ENCODE measurements at places on chromosomes 3 and 15.

GRCh38 chr3:58051196-58051595, 43.0 kb downstream of the FLNB start:
- peak; percentile 38 for ATAC-seq

GRCh38 chr15:40956541-40956982, 3.3 kb downstream of the CHAC1 start:
- no peak for ATAC-seq

DNA sequence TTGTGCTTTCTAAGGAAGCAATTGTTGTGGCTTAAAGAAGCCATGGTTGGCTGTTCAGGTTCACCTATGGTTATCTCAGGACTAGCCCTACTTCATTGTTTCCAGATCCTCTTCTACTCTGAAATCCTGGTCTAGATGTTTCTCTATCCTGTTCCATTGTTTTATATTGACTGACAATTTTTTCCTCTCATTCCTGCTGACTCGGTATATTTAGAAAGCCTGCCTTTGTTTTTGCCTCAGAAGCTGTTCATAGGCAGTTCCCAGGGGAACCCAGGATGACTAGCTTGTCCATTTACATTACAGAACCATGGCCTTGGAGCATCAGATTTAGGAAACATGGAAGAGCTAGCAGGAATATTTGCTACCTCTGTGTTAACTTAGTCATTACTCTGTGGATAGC, 64.0 kb downstream of the SLC9C1 start:
- ATAC-seq = no peak

DNA sequence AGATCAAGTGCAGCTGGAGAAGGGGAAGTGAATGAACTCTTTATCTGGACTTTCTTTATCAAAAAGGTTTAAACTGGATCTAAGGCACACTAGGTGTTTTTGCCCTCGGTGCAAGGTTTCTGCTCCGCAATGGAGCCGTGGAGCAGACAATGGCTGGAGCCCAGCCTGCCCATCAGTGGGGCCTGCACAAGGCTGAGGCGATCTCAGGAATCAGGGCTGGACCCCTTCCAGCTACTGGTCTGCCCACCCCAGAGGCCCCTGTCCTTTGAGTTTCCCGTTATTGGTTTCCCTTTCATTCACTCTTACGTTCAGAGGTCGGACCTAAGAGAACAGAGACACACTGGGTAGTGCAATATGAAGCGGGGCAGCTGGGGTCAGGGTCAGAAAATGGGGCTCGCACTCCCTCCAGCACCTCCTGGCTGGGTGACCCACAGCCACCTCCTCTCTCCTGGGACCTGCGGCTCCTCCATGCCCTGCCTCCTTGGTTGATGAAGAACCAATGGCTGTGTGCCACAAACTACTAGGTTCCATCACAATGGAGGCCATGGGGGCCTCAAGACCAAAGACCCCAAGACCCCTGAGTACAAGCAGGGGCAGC, 164.6 kb downstream of the CHSY1 start:
- no peak for ATAC-seq

GRCh38 chr15:51386960-51387698, 45.7 kb downstream of the GLDN start:
- ATAC-seq = no peak

DNA sequence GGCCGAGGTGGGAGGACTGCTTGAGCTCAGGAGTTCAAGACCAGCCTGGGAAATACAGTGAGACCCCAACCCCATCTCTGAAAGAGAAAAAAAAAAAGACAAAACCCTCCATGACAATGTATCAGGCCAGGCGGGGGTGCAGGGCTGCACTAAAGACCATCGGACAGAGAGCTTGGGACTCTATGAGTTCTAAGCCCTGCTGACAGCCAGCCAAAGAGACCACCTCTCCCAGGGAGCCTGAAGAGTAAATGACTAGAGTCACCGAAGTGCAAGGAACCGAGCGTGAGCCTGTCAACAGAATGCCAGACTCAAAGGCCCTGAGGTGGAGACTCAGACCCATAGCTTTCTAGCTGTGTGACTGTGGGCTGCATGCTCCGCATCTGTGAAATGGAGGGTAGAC, 12.5 kb downstream of the POC1A start:
- ATAC-seq = no peak

Data from esophagus mucosa (tissue), 1 donor.